ENCODE measurements at places on chromosomes 12 and 14. TPM values are rescaled to one million over a fixed set of nuclear protein-coding genes. Genes with fewer than 3 reads are reported as not detected.

DNA sequence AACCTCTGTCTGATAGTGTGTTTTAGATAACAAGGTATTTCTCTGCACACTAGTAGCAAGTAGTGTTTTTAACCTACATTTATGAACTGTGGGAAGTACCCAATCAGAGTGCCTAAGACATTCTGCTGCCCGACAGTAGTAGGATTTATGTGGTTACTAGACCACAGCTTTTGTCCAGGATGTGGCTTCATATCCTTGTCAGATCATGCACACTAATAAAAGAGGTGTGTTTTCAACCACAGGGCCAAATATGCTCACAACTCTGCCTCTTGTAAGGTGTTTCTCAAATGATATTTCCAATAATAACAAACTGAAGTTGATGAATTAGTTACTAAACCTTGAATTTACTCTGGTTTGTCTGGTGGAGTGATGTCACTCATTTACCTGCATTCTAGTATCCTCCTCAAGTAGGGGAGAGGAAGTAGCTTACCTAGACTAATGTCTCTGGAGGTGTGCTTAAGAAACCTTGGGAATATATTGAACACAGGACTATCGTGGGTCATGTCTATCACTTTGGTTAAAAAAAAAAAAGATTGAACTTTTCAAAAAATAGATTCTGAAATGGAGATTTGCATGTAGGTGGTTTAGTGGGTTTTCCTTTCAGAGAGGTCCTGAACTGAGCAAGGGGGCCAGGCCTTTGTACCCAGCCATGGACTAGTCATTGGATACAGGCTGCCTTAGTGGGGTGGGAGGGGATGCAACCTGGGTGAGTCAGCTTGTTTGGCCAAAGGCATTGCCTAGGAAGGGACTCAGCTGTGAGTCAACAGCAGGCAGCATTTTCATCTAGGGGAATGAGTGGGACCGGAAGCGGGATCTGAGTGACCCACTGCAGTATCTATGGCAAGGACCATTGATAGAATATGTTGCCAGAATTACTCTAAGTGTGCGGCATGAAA is 14.1 kb downstream of the FBXW8 start:
- no peak for DNase-seq

DNA sequence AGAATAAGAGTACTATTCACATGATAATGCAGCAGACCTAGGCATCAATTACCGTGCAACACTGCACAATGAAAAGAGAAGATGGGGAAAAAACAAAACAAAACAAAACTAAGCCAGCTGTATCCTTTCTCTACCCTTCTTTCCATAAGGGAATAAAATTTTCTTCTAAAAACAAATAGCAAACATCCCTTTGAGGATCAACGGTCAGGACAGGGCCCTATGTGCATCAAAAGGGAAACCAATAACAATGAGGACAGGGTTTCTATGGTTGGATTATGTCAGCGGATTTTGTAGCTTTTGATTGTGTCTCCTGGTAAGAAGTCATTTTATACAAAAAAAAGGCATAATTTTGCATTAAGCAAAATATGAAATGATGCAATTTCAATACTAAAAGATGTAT is 350.3 kb downstream of the SLC6A15 start:
- no peak for DNase-seq

DNA sequence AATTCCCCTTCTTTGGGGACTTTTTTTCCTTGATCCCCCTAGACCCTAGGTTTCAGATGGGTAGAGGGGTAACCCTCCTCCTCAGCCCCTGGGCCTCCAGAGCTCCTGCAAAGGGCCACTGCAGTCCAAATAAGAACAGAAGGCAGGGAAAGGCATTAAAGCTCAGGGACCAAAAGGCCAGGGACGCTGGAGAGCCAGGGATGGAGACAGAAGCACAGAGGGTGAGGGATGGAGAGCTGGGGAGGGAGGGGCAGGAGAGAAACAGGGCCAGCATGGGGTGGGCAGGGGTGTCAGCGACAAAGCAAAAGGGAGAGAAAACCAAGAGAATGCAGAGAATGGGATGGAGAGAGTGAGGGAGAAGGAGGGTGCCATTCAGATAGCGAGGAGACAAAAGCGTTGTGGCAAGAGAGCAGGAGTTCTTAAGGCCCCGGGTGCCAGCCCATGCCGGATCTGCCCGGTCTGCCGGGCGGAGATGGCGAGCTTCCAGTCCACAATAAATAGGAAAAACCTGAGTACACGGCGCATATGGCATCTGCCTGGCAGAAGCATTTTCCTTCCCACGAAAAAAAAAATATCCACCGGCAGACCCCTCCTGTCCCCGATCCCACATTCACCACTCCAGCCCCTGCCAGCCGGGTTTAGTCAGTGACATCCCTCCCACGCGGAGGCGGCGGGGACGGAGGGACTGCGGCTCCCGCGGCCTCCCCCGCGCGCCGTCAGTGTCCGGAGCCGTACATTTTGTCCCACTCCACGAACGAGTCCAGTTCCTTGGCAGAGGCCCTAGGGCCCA is 28.6 kb downstream of the FIGNL2 start:
- DNase-seq: no peak

GRCh38 chr12:69459477-69459876 is 10.7 kb upstream of the FRS2 start:
- no peak for DNase-seq

- DNase-seq: no peak
Observed at GRCh38 chr12:65637774-65638173, 186.5 kb upstream of the HMGA2 start.

DNA sequence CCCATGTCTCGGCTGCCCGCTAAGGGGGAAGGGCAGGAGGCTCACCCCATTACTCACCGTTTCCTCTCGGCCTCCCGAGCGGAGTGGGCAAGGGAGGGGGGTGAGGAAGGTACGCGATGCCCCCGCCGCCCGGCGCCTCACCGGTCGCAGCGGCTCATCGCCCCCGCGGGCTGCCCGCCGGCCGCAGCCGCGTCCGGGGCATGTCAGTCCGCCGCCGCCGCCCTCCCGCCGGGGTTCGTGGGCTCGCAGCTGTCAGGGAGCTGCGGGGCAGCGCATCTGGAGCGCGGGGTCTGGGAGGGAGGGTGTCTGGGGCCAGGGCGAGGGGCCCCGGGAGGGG is 461 bp downstream of the SLC8A3 start:
- no peak for DNase-seq

- no peak for DNase-seq
Observed at GRCh38 chr12:62977418-62977817, 42.5 kb upstream of the PPM1H start.

DNA sequence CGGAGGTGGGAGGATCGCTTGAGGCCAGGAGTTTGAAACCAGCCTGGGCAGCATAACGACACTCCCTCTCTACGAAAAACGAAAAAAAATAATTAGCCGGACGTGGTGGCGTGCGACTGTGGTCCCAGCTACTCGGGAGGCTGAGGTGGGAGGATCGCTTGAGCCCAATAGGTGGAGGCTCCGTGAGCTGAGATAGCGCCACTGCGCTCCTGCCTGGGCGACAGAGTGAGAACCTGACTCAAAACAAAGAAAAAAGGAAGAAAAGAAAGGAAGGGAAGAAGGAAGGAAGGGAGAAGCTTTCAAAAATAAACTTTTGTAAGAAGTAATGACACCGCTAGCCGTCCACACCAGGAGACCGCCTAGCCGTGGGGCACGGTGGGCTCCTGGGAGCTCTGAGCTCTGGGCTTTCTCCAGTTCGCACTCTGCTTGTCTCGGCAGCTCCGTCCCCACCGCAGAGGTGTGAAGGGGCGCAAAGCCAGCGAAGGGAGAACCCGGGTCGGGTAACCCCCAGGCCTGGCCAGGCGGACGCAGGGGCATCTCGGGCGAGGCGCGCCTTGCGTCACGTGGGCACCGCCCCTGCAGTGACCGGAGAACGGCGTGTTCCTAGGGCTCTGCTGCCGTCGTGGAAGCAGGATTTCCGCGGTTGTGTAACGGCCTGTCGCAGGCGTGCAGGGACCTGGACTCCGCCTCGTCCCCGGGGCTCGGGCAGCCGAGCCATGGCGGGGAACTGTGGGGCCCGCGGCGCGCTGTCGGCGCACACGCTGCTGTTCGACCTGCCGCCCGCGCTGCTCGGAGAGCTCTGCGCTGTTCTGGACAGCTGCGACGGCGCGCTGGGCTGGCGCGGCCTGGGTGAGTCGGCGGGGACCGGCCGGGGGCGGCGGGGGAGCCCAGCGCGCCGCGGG is at the start of gene IRAK3:
Gene IRAK3 (plus strand): TSS at position 631 of the 902 bp plus-strand sequence. CDS start 86 bp downstream, at position 717.
- DNase-seq: peak; percentile 78

DNA sequence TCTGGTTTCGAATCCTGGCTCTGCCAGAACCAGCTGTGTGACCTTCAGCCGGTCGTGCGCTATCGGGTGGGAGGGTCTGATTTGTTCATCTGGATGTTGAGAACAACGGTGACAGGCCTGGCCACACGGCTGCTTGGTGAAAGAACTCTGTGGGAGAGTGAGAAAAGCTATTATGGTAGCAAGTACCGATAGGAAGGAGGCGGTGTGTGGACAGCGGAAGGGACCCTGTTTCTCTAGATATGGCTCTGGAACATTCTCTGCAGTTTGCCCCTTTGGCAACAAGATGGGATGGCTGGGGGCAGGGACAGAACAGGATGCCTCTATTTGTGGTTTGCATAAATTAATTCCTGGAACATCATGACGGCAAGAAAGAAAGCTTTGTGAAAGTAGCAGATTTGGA is 347.3 kb downstream of the AACS start:
- no peak for DNase-seq

- no peak for DNase-seq
Observed at GRCh38 chr14:32399920-32400319, 70.8 kb downstream of the AKAP6 start.

Gene CD27
- 0.63 TPM for total RNA-seq

Gene KRT2
- not detected for total RNA-seq

Gene WDR20
- 19.2 TPM for total RNA-seq

Measured in tibial nerve (tissue), 4 donors.